DMS53 (cell line): ENCODE measurements at places on chromosomes 4 and X.

- DNase-seq: peak; percentile 83
These were observed 626 bp downstream of the TBC1D1 start for GRCh38 chr4:37891260-37892159.

DNA sequence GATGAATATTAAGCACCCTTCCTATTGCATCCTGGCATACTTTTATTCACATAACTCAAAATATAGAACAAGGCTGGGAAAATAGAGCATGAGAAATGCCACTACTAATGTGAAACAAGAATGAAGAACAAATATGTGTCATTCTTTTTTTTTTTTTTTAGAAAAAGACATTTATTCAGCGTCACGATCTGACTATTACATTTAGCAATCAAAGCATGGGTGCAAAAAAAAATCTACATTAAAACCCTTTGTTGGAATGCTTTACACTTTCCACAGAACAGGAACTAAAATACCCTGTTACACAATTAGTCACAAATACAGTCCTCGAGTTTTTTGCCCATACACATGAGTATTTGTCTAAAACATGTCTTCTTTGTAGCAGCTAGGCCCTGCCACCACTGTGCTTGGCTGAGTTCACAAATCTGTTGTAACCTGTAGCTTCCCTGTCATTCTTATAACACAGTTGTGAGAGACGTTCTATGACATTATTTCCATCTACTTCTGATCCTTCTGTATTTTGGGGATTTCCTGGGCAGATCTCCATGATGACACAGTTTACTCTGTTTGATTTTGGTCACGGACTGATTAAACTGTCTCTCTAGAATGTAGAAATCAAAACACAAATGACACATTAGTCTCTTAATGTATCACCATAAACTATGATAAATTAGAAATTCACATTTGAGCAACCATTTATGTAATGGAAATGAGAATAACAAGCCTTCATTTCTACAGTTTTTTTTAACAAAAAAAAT is 9.4 kb upstream of the TET2 start:
- no peak for DNase-seq

- peak; percentile 85 for DNase-seq
These were observed 391 bp upstream of the PHKA1 start for GRCh38 chrX:72714478-72714916.

GRCh38 chr4:105630670-105631655 is 77.5 kb downstream of the INTS12 start:
- no peak for DNase-seq

- DNase-seq: no peak
These were observed 39.0 kb downstream of the TBC1D19 start for GRCh38 chr4:26622913-26623312.

DNA sequence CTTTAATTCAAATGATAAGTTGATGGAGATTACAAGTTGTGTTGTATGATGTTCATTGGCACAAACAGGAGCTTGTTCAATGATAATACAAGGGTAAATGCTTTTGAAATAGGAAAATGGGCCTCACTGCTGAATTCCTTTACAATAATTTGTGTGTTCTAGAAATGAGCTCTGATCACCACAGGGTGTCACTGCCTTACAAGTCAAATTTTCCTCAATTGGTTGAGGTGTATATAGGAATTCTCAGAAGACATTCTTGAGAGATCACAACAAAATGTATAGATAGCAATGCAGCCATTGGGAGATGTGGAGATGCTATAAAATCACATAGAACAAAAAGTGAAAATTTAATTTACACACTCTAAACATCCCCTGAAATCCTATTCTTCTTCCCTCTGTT is 49.6 kb downstream of the KLF8 start:
- peak; percentile 66 for DNase-seq

DNA sequence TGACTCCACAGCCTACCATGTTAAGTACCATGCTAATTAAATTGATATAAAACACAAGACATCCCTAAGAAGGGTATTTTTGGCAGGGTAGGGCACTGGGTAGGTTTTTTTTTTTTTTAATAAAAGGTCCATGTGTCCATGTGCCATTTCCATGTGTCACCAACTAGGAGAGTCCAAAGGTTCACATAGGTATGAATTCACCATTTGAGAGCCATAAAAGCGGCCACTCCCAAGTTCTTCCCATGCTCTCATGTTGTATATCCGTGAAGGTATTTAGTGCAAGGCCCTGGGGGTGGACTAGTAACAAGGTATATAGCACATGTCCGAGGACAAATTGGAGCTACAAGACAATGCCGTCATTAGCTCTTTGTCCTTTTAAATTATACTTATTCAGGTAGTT is 107.3 kb downstream of the PDE5A start:
- DNase-seq: no peak
